Immature natural killer cell (primary cell): ENCODE measurements at places on chromosomes 5 and 9. TPM values are rescaled to one million over a fixed set of nuclear protein-coding genes. Genes with fewer than 3 reads are reported as not detected.
A peak's percentile ranks its signal among the peaks of the same experiment; 100 is the strongest.

DNA sequence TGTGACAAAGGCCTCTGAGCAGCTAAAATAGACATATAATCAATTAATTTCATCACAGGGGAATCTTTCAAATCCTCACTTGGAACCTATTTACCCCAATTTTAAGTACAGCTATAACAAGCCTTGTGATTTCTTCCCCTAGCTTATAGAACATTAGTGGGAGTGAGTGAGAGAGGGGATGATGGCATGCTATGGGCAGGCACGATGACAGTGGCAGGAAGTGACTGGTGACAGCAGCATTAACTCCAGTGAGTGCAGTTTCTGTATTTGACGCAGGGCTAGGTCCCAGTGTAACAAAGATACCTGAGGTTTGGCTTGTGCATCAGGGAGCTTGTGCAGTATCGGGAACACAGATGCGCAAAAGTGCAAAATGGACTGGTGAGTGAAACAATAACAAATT lies 54.1 kb downstream of the NPR3 start:
- DNase-seq, result no peak

DNA sequence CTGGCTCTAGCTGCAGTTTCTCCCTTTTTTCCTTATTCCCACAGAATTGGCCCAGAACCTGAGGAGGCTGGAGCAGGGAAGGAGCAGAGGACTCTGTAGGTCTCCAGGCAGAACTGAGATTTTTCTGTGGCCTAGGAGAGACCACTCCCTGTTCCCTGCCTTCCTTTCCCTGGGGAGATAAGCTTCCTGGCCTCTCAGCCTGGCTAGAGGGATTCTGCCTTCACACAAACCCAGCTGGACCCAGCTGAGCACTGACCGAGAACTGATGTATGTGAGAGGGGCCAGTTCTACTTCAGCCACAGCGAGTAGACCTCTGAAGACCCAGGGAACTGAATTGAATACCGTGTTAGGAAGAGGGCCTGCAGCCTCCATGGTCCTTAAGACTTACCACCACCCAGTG lies 48.0 kb downstream of the RUSC2 start:
- no peak for DNase-seq

DNA sequence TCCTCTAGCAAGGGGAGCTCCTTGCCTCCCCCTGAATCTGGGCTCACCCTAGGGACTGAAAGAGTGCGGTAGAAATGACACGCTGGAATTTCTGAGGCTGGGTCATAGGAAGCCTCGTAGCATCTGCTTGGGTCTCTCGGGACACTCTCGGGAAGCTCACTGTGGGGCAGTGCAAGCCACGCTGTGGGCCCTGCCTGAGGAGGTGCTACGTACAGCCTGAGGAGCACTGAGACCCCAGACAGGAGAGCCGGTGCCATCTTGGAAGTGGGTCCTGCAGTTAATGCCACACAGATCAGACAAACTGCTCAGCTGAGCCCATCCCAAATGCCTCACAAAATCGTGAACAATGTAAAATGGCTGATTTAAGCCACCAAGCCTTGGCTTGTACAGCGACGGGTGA lies 1.8 kb downstream of the MRPL36 start:
- no peak for DNase-seq

DNA sequence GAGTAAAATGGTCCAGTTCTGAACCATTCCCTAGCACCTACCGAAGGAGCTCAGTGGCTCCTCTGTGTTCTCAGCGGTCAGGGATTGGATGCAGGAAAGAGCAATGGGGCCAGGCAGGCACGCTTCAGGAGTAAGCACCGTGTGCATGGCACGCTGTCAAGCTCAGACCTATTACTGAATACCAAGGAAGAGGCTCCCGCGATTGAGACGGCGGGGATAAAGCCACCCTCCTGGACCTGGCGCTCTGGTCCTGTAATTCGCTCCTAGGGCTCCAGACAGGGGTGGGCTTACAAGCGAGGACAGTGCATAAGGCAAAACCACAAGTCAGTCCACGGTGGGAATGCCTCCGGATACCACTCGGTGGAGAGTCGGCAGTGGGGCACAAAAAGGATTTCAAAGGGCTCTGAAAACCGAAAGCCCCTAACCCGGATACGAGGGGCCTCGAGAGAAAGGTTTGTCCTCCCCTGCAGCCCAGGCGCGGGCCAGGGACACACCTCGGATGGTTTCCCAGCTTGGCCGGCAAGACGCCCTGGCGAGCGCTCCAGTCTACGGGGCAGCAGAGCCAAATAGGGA lies 988 bp downstream of the OXCT1 start:
- DNase-seq, result peak; percentile 14

DNA sequence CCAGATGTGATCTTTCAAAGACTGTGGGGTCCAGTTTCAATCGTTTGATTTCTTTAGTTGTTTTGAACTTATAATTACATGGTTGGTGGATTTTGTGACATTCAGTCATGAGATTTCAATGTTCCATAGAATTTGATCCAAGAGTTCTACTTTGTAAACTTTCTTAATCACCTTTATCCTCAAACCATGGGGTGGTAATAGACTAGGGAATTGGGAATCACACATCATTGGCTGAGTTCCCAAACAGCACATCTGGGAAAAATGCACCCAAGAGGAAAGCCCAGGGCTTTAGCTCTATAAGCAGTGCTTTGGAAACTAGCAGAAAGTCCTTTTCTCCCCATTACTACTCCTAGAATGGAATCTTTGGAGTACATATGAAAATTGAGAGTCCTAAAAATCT lies 177.6 kb downstream of the NNT start:
- DNase-seq, result no peak

DNA sequence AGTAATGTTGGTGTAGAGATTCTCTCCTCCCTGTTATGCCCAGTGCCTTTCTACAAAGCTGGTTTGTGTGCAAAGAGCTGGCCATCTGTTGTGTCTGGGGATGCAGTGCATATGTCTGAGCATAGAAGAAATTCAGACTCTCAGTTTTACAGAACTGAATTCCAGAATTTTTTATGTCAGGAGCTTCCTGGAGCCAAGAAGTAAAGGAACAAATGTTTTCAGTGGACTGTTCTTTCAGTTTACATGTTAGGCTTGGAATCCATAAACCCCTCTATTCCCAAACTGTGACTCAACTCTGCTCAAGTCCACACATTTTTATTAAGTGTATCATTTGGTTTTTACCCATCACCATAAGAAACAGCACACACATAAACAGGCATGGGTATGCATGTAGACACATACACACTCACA lies 366.0 kb downstream of the BRINP1 start:
- DNase-seq, result no peak

DNA sequence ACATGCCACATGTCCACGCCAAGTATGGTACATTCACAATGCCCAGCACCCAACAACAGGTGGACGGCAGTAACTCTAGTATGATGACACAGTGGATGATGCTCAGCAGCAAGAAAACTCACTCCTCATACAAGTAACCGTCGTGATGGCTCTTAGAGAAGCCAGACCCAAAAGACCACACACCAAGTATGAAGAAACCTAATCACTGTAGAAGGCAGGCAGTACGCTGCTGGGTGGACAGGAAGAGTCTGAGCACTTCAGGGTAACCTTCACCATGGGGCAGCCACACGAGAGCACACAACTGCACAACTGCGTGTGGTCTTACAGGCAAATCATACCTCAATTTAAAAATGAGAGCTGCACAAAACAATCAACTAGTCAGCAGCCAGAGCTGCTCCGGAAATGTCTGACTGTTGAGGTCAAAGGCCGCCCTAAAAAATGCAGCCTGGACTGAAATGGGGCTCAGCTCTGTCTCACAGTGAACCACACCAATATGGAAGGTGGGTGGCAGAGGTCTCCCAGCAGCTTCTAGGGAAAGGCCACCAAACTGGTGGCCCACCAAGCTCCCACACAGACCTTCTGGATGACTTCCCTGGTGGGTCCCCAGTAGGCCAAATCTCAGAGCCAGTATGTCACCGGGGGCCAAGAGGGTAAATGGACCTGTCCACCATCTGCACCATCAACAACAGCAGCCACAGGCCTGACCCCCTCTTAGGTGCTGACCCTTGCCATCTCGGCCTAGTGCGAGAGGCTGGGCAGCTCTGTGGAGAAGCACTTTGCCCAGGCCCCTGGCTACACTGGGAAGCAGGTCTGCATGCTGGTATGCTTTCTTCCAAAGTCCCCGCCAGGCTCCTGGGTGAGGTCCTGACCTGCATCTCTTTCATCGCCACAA lies 17.8 kb downstream of the BICD2 start:
- no peak for DNase-seq

DNA sequence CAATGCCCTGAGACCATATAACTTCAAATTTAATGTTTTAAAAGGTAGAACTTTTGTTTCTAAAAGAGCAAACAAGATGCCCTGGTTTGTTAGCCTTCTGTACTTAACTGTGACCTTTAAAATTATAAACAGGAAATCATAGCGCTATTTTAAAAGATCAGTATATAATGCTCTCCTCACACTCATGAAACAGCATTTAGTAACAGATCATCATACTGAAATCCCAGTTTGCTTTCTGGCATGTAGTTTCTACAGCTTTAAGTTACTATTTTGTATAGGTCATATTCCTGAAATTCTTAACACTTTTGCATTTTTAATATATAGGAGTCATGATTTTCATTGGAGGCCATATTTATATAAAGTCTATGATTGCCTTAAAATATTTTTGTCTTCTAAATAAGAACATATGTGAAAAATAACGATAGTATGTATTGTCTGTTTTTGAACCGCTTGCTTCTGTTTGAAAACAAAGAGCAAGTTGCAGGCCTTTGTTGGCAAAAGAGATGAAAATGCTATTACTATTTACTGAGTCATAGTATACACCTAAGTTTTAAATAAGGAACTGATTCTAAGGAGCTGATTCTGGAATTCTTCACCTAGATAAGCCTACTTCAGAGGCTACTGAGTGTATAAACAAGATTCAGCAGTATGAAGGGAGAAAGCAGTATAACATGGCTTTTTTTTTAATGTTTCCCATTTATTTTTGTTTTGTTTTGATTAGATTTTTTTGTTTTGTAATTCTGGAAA lies 20.5 kb downstream of the SRFBP1 start:
- DNase-seq, result no peak

DNA sequence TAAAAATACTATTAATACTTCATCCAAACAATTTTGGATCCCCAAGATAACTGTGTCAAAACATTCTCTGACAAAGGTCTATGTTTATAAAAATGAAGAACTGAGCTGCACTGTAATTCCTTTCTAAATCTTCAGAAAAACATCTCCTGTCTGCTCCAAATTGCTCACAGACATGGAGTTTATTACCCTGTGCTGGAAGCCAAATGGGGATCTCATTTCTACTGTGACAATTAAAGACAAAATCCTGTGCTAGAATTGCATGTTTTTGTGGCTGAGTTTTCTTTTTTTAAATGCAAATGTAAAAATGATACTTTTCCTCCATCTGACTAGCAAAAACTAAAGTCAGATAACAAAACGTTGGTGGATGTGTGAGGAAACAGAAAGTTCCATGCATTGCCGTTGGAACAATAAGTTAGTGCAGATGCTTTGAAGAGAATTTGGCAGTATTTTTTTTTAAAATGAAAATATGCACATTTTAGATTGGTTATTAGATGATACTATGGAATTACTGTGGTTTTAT lies 93.5 kb downstream of the GNA14 start:
- no peak for DNase-seq

- no peak for DNase-seq
These were observed 566.0 kb downstream of the CAAP1 start for GRCh38 chr9:26326563-26326962.

DNA sequence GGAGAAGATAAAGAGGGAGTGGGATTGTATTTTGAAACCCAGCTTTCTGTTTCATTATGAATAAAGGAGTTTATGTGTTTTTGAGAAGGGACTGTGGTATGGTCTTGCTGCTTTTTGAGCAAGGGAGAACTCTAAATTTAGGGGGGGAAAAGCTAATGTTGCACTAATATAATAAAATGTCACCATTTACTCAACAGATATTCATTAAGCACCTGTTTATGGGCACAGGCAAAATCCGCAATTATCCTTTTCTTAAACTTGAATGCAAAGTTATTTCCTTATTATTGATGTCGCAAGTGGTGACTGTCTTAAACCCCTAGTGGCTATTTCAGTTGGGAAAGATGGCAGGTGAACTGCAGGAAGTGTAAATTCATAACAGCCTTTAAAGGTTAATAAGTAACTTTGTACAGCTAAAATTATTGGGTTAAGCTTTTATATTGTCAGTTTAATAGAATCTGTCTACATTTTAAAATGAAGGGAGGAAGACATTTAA lies 1.5 kb downstream of the CDC42SE2 start:
- DNase-seq, result peak; percentile 62

- peak; percentile 53 for DNase-seq
These were observed 1.3 kb downstream of the HMGXB3 start for GRCh38 chr5:150001660-150002486.

DNA sequence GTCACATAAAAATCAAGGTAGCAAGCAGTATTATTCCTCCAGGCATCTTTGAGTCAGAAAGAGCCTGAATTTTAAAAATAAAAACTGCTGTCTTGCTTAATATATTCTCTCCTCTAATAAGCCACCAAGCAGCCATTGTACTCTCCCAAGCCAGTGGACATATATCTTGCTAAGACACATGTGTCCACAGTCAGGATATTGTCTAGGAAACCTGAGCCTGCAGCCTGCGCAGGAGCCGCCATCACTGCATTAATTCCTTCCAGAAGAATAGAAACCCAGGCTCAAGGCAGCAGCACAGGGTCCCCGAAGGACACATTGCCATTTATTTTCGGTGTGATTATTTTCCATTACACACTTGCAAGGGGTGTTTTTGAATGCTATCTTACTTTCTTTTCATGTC lies 345.3 kb downstream of the ARHGEF28 start:
- no peak for DNase-seq

DNA sequence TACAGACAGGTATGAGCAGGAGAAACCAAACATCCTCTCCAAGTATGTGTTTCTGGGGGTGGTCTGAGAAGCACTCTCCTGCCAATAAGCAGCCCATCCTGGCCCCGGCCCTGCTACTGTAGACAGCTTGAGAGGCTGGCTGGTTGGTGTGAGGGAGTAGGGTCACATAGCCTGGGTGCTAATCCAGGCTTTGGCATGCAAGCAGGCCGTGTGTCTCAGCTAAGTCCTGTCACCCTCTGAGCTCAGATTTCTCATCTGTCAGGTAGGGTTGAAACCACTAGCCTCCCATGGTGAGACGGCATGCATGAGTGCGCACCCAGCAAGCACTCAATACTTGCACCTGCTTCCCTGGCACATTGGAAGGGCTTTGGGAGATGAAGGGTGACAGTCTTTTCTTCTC lies 49.8 kb upstream of the PHYKPL start:
- DNase-seq, result no peak

GRCh38 chr5:30413540-30413939 lies 779.9 kb upstream of the CDH6 start:
- no peak for DNase-seq

CENPH gene
- 6.4 TPM for polyA plus RNA-seq

IFNA13 gene
- not detected for polyA plus RNA-seq

PRELID1 gene
- polyA plus RNA-seq, result 494 TPM

PCDHGA1 gene
- not detected for polyA plus RNA-seq

PCA3 gene
- not detected for polyA plus RNA-seq

LHFPL2 gene
- polyA plus RNA-seq, result 0.09 TPM

DCANP1 gene
- not detected for polyA plus RNA-seq

TRIO gene
- polyA plus RNA-seq, result 2.3 TPM

TMEM252 gene
- polyA plus RNA-seq, result not detected

SUSD3 gene
- polyA plus RNA-seq, result 5.2 TPM
